ENCODE measurements at places on chromosomes 1 and 21.
A peak's percentile ranks its signal among the peaks of the same experiment; 100 is the strongest.

- no peak for DNase-seq
Measured at GRCh38 chr1:189627427-189627826, 850.2 kb downstream of the BRINP3 start.

DNA sequence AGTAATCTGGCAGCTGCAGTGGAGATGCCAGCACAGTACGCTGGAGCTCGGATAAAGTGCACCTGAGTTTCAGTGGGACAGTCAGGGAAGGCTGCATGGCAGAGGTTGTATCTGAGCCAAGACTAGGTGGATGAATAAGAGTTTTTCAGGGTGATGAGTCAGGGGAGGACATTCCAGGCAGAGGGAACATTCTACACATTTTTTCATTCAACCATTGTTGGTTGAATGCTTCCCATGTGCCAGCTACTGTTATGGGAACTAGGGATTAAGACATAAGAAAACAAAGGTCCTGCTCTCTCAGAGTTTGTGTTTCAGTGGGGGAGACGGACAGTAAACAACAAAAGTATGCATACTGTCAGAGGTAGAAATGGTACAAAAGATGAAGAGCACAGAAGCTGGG lies 5.2 kb downstream of the LEPR start:
- DNase-seq: peak; percentile 74

DNA sequence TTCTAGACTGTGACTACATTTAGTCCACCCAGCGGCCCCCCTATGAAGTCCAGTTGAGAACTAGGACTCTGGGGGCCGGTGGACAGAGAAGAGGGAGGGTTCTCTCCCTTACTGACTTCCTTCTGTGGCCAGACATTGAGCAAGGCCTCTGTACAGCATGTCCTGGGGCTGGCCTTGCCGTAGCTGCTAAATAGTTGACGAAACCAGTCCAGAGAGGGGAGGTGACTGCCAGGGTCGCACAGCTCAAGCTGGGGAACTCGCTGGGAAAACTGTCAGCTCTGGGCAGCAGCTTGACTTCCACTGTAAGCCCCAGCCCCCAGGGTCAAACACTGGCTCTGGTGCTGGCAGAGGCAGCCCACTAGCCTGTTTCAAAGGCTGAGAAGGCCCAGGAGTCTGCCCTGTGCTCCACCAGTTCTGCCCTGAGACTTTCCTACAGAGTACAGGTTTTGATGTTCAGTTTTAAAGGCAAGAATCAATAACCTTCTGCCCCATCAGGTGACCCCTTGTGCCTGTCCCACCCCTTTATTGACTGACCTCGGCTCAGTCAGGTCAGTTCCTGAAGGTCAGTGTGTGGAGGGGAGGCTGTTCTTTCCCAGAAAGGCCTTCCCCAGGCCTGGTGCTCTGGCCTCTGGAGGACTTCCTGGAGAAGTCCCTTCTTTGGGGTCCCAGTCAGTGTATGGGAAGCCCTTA lies 14.1 kb downstream of the PCSK9 start:
- DNase-seq: no peak

DNA sequence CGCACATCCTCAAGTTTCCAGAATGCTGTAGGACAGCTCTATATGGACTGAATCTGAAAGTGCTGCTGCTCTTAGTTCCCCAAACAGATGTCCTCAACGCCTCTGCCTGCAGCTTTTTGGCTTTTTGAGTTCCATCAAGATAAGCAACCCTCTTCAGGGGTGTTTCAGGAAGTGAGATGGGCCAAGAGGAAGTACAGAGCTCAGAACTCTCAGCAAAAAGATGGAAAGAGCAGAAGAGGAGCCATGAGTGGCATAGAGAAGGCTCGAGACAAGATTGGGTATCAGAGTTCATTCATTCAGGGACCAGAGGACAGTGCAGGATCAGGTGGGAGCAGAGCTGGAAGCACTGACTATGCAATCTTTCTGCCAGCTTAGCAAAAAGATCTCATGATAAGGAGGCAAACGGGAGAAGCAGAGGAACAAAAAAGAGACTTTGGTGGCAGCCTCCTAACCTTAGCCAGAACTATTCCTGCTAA lies at the start of the genes ADORA3 and TMIGD3:
Gene ADORA3, minus strand, starts transcription at position 49 of the 476 bp plus-strand sequence. CDS start 279 bp downstream, outside the sequence.
Gene TMIGD3, minus strand, starts transcription at position 49 of the 476 bp plus-strand sequence. CDS start 279 bp downstream, outside the sequence.
- no peak for DNase-seq

DNA sequence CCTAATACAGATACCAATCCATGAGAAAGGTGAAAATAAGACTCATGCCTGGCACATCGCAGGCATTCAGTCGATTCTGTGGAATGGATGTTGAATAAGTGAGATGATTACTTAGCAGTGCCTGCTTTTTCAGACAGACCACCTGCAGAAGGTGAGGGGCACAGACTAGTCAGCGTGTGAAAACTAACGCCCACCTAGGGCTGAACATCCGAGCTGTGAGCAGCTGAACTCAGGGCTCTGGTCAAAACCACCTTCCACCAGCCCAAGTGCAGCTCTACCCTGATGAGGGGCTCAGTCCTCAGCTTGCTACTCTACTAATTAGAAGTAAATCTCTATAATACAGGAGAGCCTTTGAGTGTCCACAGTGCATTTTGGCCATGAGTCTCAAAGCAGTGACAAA lies 32.5 kb downstream of the LMX1A start:
- no peak for DNase-seq

DNA sequence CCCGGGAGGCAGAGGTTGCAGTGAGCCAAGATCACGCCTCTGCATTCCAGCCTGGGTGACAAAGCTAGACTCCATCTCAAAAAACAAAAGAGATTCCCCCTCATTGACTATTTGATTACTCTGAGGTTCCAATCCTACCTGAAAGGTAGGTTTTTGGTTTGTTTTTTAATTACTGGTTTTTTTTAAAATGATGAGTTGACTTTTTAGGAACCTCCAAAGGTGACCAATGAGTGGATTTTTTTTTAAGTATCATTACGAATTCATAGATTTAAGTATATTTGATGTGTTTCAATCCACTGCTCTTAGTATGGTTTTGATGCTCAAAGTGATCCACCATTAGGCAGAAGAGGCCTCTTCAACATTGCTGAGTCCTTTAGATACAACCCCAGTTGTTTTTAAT lies 47.9 kb upstream of the LAX1 start:
- DNase-seq: no peak

GRCh38 chr21:16965424-16965823 lies 547.4 kb upstream of the CXADR start:
- no peak for DNase-seq

- no peak for DNase-seq
Measured at GRCh38 chr21:14567331-14568279, 21.5 kb upstream of the SAMSN1 start.

GRCh38 chr1:184037849-184038591 lies 492 bp upstream of the COLGALT2 start:
- no peak for DNase-seq

DNA sequence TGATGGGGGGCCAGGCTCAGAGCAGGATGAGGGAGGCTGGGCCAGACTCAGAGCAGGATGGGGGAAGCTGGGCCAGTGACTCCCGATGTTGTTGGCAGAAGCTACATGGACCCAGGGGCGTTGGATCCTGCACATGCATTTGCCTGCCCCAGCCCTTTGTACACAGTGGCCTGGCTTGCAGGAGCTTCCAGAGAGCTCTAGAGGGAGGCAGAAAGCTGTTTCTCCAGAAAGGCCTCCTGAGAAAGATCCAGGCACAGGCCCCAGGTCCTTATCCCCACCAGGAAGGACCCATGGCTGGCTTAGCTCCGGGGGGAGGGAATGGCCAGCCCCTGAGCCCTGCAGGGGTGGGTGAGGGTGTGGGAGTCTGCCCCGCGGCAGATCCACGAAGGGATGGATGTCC lies 106.6 kb upstream of the ACTRT2 start:
- no peak for DNase-seq

- no peak for DNase-seq
Measured at GRCh38 chr1:93427656-93428055, 20.3 kb upstream of the FNBP1L start.

GRCh38 chr1:119767486-119767885 lies 1.2 kb downstream of the HMGCS2 start:
- no peak for DNase-seq

- DNase-seq: no peak
Measured at GRCh38 chr1:7761103-7761502, 10.0 kb upstream of the VAMP3 start.

- no peak for DNase-seq
Measured at GRCh38 chr1:233654658-233655280, 40.9 kb downstream of the KCNK1 start.

DNA sequence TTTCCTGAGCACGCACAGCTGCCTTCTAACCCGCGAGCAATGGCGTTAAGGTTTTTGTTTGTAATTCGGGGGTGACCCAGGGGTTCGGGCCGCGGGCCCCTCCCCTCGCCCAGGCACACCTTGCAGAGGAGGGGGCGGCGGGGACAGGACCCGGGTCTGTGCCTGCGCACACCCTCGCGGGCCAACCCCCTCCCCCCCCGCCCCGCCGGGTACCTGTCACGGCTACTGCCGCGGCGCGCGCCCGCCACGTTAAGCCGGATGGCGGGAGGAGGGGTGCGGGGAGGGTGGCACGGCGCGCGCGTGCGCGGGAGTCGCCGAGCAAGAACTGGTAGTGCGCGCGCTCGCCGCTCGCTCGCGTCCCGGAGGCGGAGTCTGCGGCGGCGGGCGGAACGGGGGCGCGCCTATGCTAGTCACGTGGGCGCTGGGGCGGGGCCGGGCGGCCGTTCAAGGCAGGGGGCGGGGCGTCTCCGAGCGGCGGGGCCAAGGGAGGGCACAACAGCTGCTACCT lies at the start of gene TPTE:
Gene TPTE, plus strand, starts transcription at position 493 of the 508 bp plus-strand sequence. CDS start 17,141 bp downstream, outside the sequence.
- no peak for DNase-seq

GRCh38 chr1:88897070-88897730 lies 5.8 kb upstream of the GTF2B start:
- DNase-seq: no peak

- no peak for DNase-seq
Measured at GRCh38 chr1:99228153-99228552, 36.1 kb upstream of the PLPPR4 start.

- DNase-seq: no peak
Measured at GRCh38 chr1:34682452-34683223, 72.2 kb upstream of the GJB5 start.

DNA sequence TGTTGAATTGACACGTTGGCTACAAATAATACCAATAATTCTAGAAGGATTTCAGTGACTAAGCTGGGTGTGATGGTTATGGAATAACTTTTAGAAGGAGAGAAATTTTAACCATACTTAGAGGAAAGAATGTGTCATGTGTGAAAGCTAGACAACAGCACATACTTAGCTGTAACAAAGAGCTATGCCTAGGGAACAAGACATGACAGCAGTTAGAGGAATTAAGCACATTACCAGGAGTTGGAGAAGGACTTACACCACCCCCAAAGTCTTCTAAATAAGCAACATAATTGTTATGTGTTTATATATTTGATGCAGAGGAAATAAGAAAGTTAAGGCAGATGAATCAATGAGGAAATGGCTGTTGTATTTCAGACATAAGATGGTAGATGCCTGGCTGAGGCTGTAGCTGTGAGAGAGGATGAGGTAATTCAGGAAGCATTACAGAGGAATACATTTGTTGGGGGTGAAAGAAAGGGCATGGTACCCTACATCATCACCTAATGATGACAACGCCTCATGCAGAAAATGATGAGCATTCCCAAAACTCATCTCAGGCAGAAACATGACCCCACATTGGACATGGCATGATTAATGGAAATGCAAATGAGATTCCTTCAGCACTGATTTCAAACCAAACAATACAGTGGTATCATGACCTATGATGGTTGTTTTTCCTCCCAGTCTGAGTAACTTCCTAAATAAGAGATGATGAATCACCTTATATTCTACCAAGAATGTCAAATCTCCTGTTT lies 211.5 kb downstream of the LHX8 start:
- DNase-seq: no peak

DNA sequence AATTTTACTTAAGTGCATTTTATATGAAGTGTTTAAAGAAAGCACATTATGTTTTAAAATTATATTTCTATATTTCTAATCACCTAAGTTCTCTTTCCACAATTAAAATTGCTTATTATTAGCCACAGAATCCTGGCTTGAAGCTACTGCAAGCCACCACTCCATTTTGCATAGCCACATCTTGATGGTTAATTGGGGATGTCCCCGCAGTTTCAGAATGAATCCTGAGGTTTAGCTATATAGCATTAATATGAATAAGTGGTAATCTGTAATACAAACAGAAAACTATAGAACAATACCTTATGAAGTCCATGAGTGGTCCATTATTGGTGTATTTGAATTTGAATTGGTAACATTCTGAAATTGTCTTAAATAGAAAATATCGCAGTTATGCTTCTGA lies 11.6 kb upstream of the GOLPH3L start:
- DNase-seq: no peak

DNA sequence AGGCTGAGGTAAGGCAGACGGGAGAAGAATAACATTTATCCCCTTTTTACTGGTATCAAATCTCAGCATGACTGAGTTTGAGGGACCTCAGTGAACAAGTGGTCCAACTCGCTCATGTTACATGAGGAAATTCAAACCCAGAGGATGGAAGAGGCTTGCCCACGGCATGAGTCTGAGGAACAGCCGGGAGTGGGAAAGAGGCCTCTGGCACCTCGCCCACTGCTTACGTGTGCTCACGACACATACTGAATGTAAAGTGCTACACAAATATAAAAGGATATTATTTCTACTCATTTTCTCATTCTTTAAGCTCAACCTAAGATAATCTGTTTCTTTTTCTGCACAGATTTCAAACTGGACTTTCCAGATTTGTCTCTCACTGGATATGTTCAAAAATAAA lies 14.7 kb downstream of the BEND5 start:
- no peak for DNase-seq

DNA sequence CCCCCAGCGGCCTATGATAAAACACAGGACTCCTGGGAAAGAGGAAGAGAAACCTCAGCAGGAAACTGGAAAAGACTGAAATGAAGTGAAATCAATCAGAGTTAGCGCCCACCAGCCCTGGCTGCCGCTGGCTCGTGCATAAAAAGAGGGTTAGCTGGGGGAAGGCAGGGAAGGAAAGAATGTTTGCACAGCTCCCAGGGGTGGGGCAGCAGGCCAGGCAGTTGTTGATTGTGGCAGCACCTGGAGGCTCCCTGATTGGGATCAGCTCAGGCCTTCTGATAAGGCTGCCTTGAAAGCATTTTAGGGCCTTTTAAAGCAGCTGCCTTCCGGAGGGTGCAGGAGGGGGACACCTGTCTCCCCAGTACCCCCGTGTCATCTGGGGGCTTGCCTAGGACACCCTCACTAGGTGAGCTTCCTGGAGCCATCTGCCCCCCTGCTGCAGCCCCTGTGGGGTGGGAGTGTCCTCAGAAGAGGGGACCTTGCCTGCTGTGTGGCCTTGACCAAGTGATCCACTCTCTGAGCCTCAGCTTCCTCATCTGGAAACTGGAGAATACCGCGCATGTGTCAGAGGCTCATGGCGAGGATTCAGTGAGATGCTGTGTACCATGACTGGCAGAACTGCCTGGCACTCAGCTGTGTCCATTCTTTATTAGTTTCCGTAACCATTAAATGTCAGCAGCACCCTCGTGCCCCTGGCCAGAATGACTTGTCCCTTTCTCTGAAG lies 6.6 kb downstream of the EPHB2 start:
- no peak for DNase-seq
